Nephron progenitor cell (in vitro differentiated cells): ENCODE measurements at places on chromosomes 12 and 14.

DNA sequence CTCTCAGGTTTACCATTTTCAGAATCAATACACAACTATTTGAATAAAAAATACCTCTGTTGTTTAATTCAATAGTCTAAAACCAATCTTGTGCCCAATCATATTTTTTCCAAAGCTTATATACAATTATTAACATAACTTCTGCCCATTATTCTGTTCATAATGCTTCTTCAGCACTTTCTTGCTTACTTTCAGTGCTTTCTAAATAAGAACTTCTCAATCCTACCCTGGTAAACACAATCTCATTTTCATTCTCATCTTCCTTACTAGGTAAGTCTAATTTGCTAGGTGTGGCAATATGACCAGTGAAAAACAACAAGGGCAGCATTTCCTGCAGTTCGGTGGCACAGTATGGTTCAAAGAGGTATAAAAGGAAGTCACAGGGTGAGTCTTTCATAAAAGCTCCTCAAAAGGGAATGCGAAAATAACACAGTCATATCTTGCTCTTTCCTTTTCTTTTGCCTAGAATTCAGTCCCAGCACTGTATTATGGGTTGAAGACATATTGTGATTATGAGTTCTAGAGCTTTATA is 103.5 kb downstream of the FOXG1 start:
- no peak for DNase-seq

GRCh38 chr14:72904840-72905561 is 11.1 kb upstream of the DPF3 start:
- DNase-seq: peak; percentile 60

DNA sequence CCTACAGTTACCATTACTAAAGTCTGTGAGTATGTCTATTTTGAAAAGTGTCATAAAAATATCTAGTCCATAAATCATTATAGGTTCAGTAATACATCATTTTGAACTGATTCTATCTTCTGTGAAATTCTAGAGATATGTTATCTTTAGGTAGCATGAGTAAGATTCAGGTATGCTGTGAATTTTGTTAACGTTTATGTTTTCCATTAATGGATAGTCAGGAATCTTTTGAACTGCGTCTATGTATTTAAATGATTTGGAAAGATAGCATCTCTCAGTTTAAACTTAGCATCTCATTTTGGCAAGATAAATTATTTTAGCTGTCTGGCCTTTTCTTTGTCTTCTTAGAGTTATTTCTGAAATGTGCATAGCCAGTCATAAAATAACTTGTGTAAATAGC is 8.3 kb downstream of the ALG10B start:
- no peak for DNase-seq

GRCh38 chr12:1356285-1356684 is 238.1 kb downstream of the FBXL14 start:
- no peak for DNase-seq

GRCh38 chr12:2686280-2686646 is 108.5 kb upstream of the FKBP4 start:
- DNase-seq: no peak

GRCh38 chr12:7934091-7934888 is 1.7 kb downstream of the SLC2A3 start:
- no peak for DNase-seq

DNA sequence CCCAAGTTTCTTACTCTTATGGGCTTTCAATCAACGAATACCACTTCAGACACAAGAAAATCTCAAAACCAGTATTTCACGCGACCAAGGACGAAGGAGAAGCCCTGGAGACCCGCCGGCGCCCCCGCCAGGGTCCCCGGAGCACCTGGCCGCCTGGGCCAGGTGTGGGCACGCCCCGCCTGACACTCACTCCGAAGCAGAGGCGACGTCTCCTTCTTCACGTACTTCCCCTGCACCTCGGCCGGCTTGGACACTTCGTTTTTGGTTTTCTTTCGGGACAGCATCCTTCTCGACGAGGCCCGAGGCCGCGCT is 466 bp downstream of the SAV1 start:
- no peak for DNase-seq

GRCh38 chr14:45807178-45807899 is 554.3 kb upstream of the MIS18BP1 start:
- no peak for DNase-seq

GRCh38 chr14:32639208-32639607 is 299.5 kb upstream of the NPAS3 start:
- no peak for DNase-seq

DNA sequence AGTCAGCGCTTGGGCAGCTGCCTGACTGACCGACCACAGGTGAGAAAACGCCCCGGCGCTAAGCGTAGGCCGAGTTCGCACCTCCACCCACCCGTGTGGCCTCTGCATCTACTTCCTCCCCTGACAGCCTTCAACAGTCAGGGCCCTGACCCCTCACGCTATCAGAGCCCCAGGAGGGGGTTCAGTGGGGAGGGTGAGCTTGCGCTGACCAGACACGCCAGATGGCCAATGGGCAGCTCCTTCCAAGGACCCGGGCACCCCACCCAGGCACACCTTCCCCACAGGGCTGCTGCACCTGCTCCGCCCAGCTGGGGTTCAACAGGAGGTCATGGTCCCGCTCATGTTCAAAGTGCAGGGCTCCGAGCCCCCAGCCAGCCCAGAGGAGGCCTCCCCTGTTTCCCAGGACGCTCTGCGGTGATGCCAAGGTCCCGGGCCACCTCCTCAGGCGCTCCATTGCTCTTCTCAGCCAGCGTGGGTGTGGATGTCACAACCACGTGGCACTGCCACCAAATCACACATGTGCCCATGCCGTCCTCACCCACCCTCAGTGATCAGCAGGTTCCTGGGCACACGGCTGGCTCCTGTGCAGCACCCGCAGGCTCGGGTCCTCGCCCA is 48.7 kb upstream of the BCL11B start:
- DNase-seq: no peak

DNA sequence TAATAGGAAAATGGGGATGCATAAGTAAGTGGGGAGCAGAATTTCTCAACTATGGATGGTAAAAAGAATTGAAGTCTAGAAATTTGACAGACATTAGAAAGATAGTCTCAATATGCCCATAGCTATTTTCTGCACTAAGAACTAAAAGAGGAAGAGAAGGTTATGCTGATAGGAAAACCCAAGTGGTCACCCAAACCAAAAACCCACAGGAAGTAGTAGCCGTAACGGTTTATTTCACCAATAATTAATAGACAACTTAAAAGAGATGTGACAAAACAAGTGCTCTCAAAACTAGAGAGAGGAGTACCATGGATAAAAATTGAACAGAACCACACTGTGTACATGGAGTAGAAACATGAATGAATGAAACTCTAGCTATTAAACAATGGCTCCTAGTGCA is 295.4 kb downstream of the FSCB start:
- no peak for DNase-seq

- DNase-seq: no peak
Observed at GRCh38 chr12:116113398-116114130, 163.9 kb downstream of the MED13L start.

DNA sequence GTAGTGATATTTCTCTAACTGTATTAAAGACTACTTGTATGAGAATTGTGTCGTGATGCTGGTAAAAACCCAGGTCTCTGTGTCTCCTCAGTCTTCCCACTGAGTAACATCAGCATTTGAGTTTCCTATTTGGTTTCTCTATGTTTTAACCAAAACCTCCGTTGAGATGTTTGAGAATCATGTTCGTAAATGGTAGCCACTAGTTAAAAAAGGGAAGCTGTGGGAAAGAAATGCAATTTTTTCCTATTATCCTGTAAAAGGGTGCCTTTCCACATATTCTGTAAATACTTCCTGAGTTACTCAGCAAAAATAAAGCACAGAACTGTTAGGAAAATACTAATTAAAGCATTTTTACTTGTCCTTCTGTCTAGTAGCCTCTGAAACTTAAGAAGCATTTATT is 7.0 kb downstream of the CLEC1B start:
- no peak for DNase-seq

DNA sequence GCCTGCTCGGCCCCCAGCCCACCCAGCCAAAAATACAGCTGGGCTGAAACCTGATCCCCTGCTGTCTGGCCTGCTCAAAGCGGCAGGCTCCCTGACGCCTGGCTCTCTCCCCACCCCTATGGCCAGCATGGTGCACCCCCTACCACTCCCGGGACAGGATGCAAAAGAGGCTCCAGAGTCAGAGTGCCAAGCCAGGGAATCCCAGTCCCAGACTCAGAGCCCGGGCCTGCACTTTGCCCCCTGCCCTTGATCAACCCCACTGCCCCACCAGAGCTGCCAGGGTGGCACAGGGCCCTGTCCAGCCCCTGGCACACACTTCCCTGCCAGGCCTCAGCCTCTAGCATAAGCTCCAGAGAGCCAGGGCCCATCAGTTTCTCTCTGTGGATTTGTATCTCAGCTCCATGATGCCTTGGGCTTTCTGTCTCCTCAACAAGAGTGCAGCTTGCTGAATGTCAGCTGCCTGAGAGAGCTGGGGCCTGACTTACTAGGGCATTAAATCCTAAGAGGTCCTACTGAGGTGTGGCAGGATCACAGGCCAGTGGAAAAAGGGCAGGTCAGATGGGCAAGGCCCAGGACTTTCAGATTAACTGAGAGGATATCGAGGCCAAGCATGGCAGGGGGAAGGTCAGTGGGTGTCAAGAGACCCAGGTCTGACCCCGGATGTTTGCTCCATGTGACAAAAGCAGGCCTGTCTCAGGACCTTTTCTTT is 13.9 kb downstream of the ACVRL1 start:
- peak; percentile 65 for DNase-seq

DNA sequence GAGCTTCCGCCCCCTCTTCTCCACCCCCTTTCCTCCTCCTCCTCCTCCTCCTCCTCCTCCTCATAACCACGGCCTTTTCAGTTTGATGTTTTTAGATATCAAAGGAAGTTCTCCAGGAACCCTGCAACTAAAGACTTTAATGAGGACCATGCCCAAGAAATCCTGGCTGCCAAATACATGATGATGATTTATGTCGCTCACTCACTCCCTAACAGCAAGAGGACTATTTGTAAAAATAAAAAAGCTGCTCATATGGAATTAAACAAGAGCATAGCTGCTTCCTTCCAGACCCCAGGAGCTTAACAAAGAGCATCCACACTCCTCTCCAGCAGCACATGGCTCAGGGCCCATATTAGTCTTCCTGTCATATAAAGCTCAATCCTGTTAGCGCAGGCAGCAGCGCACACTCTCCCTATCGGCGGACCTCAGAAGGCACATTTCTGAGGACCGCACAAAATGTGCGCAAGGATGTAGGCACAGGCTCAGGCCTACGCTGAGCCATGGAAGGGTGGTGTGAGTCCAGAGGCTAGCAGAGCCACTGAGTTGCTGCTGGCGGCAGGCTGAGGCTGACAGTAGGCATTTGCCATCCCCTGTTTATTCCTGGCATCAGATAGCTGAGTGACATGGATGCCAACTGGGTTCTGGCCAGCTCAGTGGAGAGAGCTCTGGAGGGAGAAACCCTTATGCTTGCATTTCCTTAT is 232.8 kb downstream of the MSRB3 start:
- no peak for DNase-seq

GRCh38 chr12:14239935-14240872 is 125.3 kb upstream of the ATF7IP start:
- peak; percentile 33 for DNase-seq

GRCh38 chr14:101249676-101250036 is 311.6 kb upstream of the DIO3 start:
- no peak for DNase-seq

GRCh38 chr12:96084624-96085023 is 49.2 kb upstream of the LTA4H start:
- DNase-seq: no peak

GRCh38 chr14:36662543-36663403 is 1.1 kb downstream of the PAX9 start:
- peak; percentile 57 for DNase-seq

DNA sequence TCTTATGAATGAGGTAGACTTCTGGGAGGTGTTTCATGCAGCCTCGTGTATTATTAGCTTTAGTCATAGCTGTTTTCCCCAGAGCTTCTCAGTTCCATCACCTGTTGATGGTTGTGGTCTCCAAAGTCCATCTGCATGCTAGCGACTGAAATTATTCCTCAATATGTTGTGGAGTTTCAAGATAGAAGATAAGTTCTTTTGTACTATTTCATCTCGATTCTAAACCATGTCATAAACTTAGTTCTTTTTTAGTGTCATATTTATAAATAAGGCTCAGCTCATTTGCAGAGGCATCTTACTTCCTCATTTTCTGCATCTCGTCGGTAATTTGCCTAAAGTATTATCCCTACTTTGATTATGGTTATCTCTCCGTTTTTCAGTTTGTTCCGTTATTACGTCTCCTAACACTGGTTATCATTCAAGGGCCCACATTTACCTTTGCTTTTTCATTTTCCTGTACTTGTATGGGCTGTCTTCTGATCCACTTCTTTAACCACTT is 119.1 kb downstream of the ITPR2 start:
- DNase-seq: no peak

DNA sequence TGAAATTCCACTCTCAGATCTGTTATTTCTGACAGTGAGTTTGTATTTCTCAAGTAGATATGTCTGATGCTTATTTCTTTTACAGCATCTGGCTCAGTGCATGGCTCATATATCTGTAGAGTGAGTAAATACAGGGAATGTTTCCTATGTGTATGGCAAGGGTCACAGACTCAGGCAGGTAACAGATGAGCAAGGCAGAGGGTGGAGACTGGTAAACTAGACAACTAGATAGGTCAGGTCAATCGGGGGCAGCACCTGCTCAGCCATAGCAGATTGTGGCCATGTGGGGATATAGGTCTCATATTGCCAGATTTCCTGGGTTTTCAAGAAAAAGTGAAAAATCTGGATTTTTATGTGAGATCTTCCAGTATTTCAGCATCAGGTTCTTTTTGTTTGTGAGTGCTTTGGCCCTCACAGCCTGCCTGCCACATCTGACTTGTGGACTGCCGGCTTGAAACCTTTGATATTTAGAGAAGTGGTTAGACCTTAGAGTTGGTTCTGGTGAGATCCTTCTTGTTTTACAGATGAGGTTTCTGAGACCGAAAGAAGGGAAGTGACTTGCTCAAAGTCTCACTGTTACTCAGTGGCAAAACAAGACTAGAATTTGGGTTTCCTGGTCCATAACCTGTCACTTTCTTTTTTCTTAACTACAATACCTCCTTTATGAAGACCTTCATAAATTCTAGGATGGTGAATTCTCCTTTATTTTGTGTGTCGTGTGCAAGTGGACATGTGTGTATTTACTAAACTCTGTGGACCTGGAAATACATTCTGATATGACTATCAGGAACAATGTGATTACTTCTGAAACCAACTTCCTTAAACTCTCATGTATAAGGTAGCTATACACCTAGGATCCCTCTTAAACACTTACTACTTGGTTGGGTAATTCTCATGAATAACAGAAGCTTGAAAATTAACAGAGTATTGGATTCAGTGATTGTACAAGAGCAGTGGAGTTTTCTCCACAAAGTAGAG is 34.4 kb downstream of the PROX2 start:
- DNase-seq: no peak
